T-cell (primary cell): ENCODE measurements at places on chromosomes 6 and 20. TPM values are rescaled to one million over a fixed set of nuclear protein-coding genes. Genes with fewer than 3 reads are reported as not detected.

PNISR gene
- 212 TPM for total RNA-seq

DNA sequence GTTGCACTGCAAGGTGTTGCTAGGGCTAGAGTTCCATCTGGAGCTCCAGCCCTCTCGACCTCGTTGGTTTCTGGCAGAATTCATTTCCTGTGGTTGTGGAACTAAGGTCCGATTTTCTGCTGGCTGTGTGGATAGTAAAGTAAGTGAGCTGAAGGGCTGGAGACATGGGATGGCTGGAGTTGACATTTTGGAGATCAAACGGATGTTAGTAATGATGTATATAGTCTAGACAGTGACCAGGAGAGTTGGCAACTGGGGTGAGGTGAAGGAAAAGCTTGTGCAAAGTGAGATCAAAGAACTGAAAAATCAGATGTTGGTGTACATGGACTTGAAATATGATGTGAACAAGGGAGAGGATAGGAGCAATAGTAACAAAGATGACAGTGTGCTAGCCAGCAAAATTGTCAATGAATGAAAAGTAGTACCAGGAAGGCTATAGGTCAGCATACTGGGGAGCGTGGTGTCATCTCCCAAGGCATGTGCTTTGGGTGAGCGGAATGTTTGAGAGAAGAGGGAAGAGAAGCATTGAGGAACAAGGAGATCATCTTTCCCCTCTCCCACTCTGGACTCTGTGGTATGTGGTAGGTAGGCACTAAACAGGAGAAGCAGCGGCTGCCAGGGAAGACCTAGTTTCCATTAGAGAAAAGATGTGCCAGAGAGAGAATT lies 7.8 kb downstream of the QRSL1 start:
- DNase-seq, result no peak

BHLHE23 gene
- total RNA-seq, result not detected

- DNase-seq, result no peak
Measured at GRCh38 chr6:148890096-148890495, 143.3 kb downstream of the UST start.

VNN1 gene
- total RNA-seq, result not detected

DNA sequence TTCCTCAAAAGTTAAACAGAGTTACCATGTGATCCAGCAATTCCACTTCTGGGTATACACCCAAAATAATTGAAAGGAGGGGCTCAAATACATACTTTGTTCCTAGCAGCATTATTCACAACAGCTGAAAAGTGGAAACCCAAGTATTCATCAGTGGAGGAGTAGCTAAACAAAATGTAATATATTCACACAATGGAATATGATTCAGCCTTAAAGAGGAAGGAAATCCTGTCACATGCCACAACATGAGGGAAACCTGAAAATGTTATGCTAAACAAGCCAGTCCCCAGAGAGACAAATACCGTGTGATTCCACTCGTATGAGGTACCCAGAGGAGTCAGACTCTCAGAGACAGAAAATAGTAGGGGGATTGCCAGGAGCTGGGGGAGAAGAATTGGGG lies 44.5 kb downstream of the PXDC1 start:
- DNase-seq, result no peak

- no peak for DNase-seq
Measured at GRCh38 chr6:120129228-120129627, 779.7 kb upstream of the MAN1A1 start.

WFDC12 gene
- total RNA-seq, result not detected

DNA sequence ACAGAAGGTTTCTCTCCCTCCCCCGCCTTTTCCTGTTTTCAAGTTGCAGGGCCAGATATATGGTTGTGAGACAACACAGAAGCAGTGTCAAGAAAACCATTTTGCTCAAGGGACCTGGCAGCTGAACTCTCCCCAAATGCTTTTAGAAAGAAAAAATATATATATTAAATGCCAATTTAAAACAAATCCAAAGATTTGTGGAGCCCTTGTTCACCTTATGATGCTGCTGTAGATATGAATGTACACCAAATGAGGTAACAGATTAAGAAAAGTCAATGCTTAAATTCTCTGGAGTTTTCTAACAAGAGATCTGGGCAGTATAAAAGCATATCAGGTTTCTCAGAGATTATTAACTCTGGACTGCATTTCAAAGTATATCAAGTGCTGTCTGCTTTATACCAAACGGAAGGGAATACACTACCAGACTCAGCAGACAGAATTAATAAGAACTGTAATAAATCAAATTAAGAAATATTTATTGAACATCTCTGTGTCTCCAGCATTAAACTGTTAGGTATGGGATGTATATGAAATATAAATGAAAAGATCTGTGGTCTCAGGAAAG lies 357.5 kb downstream of the HDGFL1 start:
- DNase-seq, result no peak
